ENCODE measurements at places on chromosomes 11 and 22.

DNA sequence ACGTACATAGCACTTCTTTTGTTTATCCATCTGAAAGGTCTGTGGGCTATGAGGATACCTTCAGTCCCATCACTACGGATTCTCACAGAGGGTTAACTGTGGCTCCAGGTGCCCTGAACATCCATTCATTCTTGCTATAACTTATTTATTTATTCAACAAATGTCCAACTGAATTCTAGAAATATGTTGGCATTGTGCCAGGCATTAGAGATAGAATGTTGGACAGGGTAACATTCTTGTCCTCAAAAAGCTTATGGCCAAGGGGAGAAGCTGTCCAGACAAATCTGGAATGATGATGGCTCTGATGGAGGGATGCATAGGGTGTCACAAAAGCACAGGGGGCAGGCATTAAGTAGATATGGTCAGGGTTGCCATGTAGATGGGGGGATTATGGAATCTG lies 8.4 kb downstream of the OLFML1 start:
- no peak for DNase-seq

- no peak for DNase-seq
These were observed 7.9 kb upstream of the CEP295 start for GRCh38 chr11:93653571-93653970.

GRCh38 chr11:69686452-69686851 lies 11.3 kb upstream of the LTO1 start:
- DNase-seq: no peak

GRCh38 chr22:50243685-50244419 lies 971 bp downstream of the TUBGCP6 start:
- no peak for DNase-seq

DNA sequence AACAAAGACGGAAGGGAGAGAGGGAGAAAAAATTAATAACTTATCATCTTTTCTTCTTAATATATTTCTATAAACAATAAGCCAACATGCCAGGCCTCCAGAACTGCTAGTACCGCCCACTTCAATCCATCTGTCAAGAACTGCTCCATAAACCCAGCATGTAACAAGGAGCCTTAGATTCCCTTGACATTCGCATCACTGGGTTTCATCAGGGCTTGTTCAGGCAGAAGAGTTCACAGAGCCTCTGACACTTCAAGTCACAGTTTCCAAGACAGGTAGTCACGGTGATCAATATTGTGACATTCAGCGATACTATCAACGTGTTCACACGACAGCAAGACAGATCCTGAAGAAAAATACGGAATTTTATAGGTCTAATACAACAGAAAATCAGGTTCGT lies 61.7 kb downstream of the LARGE2 start:
- DNase-seq: no peak

All from activated B cell treated with CpG ODN at 0.5 μM for 24 hours (primary cell).